ENCODE measurements at places on chromosomes 1 and 21.

DNA sequence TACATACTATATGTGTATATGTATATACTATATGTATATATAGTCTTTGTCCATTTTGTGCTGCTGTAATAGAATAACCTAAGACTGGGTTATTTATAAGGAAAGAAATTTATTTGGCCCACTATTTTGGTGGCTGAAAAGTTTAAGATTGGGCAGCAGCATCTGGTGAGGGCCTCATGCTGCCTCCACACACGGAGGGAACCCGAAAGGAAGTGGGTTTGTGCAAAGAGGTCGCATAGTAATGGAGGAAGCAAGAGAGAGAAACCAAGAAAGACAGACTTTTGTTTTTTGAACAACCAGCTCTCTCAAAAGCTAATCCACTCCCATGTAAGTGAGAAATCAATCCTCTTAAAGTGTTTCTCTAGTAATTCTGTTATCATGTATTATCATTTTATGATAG lies 1147.3 kb downstream of the NCAM2 start:
- no peak for DNase-seq

GRCh38 chr1:56543783-56544612 lies 35.4 kb downstream of the PLPP3 start:
- DNase-seq, result no peak

- DNase-seq, result no peak
These were observed 3.7 kb upstream of the REN start for GRCh38 chr1:204169858-204170257.

DNA sequence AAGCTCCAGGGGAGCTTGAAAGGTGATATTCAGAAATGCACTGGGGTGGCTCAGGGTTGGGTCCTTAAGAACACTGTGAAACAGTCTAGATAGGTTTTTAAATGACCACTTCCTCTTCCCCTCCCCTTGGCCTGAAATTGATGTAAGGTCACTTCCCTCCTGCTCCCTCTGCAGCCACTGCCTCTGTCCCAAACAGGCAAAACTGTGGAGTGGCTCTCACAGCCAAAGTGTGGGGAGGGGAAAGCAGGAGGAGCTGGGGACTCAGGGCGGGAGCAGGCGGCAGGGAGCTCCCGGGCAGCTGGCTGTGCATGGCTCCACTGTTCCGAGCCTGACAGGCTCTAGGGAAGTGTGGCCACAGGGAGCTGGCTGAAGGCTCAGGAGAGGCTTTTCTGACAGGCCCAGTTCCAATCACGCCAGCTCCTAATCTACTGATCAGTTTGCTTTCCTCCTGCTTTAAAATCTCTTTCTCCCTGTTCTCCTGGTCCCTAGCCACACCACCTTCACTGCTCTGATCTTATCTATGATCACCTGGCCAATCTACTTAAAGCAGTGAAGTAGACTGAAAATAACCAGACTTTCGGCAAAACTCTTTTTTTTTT lies 5.1 kb upstream of the CSRP1 start:
- no peak for DNase-seq

DNA sequence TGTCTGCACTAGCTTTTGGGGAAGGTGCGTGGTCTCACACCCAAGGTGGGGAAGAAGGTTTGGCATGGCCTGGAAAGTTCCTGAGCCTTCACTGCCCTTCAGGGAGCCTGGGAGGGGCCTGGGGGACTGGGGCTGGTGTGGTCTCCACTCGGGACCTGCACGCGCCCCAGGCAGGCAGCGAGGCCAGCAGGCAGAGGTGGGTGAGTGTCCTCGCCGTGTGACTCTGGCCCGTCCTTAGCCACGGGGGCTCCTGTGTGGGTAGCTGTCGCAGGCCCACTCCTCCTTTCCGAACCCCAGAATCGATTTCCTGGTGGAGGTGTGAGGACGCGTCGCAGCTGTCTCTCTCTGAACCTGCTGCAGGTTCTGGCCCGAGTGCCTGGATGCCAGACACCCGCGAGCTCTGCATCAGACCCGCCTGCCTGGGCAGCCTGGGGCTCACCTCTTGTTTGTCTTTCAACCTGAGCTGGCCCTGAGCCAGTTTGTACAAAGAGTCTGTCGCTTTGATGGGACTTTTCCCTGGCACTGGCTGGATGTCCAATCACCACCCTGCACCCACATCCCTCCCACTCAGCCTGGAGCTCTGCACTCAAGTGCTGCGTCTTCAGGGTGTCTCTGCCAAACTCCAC lies 36.0 kb upstream of the SLC19A1 start:
- no peak for DNase-seq

DNA sequence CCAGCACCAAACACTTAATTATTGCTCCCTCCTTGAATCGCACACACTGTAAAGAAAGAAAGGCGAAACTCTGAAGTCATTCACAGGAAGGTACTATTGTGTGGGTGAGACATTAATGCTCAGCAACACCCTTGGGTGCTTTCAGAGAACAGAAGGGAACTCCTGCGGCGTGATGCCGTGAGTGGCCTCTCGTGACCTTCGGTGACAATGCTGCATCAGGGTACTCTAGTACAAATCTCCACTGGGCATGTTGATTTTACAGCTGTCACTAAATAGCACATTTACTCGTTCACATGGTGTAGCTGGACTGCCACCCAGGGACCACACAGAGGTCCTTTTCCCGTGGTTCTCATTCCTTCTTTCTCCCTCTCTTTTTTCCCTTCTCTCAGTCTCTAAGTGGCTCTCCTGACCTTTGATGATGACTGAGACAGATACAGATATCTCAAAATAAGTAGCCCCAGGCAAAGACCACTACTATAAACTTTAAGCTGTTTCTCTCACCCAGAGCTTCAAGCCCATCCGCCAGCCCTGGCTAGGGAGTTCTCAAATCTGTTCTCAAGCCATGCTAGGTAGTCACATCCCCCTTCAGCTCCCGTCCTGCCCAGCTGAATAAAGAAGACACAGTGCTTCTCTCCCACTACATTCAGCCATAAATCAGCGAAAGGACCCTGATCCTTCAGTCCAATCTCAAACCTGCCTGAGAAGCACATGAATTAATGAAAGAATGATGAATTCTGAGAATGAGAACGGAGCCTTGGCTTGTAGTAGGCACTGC lies 223.4 kb upstream of the FMN2 start:
- no peak for DNase-seq

DNA sequence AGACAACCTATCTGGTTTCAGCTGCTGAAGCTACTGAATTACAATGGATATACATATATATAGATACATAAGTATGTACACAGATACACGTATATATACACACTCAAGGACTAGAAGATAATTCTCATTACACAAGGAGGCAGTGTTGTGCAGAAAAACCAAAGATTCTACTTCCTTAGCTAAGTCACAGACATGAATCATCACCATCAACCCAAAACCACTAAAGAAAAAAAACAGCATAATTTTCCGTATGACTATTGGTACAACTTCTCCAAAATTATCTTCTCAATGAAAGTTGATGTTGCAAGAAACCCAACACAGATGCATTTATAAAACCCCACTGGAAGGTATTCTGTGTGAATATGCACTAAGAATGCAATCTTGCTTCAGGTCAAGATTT lies 36.8 kb upstream of the RPF1 start:
- peak; percentile 39 for DNase-seq

DNA sequence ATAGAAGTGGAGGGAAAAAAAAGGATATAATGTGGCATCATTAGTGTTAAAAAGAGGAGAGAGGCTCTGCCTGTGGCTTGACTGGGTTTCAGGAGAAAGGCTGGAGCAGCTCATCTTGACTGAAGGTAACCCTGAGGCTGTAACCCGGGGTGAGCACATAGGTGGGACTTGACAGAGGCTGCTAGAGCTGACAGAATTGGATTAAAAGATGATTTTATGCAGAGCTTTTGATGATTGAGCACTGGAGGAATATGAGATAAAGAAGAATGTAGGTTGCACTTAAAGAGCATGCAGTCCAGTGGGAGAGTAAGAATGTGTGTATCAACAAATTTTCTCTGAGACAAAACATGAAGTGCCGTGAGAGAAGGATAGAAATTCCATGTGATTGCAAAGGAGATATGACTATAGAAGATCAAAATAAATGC lies 17.3 kb downstream of the LAMC1 start:
- DNase-seq, result no peak

DNA sequence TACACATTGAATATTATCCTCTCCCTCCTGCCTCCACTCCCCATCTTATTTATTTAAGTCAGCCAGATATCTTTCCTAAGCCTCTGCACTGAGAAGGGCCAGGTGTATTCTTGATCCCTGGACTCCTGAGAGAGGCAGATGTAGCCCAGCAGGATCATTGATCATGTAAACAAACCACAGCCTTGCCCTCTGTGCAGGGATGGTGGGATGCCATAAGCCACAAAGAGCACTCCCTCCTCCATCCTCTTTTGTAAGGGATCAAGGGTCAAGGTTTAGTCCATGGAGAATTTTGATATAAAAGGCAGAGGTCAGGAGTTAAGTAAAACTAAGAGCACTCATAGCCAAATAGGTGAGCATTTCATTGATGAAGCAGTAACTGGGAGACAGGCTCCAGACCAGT lies 17.3 kb downstream of the PHGDH start:
- DNase-seq, result no peak

DNA sequence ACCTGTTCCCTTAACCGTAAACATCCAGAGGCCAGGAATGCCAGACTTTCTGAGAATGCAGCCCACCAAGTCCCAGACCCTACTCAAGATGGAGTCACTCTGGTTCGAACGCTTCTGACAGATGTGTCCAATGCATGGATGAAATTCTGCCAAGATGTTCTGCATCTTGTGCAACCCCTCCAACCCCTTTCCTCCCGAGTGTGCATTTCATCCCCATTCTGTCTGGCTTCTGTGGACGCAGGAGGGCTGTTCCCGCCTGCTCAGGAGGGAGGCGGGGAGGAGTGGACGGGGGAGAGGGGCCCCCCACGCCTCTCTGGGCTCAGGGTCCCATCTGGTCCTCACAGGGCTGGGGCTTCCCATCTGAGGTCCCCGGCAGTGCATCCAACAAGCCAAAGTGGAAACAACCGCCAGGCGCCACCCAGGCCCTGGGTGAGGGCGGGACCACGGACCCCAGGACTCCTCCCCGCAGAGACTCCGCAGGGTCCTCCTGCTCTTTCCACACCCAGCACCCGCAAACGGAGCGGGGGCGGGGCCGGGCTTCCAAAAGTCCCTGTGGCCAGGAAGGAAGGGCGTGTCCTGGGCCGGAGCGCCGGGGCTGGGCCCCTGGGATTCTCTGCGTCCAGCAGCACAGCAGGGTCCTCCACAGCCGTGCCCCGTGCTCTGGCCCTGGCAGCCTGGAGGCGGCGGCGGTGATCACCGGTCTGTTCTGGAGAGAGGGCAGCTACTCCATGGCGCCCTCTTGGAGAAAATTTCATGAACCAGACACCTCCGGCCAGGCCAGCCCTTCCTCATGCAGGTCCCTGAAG lies 27.8 kb upstream of the SUMO3 start:
- DNase-seq, result peak; percentile 26

DNA sequence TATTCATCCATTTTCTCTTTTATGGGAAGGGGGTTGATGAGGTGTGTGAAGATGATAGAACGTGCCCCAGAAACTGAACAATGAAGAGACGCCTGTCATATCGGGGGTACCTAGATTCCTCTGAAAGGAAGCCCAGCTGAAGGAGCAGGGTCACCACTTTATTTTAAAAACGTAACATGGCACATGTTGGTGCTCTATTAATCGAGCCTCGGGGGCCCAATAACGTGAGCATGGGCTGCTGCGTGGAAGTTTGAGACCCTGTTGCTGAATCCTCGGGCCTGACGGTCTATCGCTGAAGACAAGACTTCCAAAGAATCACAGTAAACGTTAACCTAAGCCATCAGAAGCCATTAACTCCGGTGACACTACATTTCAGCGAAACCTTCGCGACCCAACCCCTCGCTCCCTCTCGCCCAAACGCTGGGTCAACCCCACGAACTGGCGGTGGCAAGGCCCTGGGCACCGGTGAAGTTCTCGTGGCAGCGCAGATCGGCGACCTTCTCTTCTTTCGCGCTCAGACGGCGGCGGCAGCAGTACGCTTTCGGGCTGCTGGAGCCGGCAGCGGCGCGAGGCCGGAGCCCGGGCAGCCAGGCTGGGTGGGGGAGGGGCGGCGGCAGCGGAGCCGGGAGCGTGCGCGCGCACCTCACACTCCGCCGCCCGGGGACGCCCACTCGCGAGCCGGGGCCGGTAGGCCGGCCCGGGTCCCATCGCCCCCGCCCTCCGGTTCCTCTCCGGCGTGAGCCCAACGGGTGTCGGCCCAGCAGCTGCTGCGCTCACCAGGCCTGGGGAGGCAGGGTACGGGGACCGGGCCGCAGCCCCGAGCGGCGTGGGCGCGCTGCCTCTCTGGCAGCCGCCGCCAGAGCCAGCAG lies 838 bp upstream of the MAN1A2 start:
- peak; percentile 77 for DNase-seq
